ENCODE measurements at places on chromosomes 6 and 20.

DNA sequence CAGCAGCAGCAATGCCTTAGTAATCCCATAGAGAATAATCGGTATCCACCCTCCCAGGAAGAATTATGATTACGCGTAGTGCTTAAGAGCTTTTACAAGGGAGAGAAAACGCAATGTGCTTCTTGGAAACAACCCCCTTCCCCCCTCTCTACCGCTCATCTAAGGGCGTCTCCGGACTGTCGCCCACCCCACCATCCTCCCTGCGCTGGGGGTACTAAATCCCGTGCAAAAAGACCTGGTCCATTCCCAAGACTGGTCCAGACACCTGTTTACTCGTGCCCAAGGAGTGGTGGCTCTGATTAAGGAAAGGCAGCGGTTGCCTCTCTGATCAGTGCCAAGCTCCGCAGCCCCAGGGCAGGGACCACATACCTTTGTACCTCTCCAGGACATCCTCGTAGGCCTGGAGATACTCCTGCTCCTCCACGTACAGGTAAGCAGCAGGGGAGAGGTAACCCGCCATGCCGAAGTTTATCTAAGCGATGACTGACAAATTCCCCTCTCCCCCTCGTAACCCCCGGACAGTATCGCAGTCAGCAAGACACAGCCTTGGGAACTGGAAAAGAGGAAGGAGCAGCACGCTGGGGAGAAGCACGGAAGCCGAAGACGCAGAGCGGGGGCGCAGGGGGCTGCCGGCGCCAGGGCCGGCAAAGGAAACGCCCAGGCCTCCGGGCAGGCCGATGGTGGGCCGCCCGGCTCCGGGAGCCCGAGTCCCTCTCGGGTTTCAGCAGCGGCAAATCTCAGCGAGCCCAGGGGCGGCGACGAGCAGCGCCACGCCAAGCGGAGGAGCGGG, 112.0 kb upstream of the BEND6 start:
- DNase-seq, result no peak

DNA sequence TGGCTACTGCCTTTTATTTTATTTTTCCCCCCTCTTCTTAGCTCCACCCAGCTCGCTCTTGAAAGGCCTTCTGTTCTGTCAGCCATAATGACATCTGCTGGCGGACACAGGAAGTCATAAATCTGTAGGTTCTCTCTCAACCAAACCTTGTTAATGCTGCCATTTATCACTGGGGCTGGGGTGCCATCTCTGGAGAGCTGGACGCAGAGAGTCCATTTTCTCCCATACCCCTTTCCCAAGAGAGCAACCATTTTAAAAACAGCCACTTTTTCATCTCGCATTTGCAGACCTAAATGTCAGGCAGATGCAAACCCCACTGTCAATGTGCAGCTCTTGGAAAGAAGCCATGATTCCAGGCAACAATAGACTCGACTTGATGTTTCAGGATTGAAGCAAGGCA, 13.0 kb upstream of the TSHZ2 start:
- no peak for DNase-seq

- no peak for DNase-seq
These were observed 49.7 kb upstream of the DDR1 start for GRCh38 chr6:30834646-30835045.

- no peak for DNase-seq
These were observed 130.3 kb upstream of the SASH1 start for GRCh38 chr6:148212366-148212765.

- no peak for DNase-seq
These were observed 11.4 kb downstream of the GPX5 start for GRCh38 chr6:28537065-28537464.

DNA sequence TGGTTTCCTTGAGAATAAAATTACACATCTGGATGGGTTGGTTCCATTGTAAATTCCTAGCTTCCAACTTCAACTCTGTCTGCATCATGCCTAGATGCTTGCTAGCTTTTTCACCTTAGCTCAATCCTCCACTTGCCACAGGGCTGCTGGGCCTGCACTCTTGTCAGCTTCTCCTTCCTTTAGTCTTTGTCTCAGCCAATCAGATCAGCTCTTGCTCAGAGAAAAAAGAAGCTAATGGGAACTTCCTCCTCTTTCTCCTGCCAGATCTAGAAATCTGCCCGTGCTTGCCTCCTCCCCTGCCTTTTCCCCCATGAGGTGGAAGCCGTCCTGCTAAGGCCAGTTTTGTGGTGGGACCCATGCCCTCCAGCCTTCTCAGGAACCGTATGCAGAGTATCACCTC, 18.5 kb downstream of the RAE1 start:
- DNase-seq, result no peak

- DNase-seq, result no peak
These were observed 49.8 kb downstream of the HMGN3 start for GRCh38 chr6:79184641-79185040.

DNA sequence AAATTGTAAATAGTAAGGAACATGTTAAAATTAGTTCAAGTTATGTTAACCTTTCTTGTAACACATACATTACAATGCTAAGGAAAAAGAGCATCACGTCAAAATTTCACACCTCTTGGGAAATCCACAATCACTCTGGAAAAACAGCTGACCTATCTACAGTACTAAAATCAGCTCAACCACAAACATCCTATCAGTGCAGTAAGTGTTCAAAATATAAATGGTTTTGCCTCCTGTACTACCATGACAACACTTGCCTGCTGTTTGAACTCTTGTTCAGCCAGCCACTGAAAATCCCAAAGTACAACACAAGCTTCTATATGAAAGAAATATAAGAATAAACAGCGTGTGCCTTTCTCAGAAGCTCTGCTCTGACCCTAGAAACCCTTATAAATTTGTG, 83.5 kb upstream of the PLN start:
- no peak for DNase-seq

- DNase-seq, result no peak
These were observed 782 bp downstream of the TRMT11 start for GRCh38 chr6:125987026-125987617.

GRCh38 chr6:35810971-35811698, 6.0 kb downstream of the LHFPL5 start:
- no peak for DNase-seq

DNA sequence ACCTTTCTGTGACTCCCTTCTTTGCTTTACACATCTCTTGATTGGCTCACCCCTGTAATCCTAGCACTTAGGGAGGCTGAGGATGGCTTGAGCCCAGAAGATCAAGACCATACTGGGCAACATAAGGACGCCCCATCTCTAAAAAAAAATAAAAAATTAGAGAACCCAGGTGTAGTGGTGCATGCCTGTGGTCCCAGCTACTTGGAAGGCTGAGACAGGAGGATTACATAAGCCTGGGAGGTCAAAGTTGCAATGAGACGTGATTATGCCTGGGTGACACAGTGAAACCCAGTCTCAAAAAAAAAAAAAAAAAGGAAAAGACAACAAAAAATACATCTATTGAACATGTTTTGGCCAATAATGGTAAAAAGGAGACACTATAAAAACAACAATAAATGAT, 37.8 kb downstream of the CHD6 start:
- no peak for DNase-seq

GRCh38 chr20:8126841-8127378, 5.2 kb upstream of the PLCB1 start:
- no peak for DNase-seq

DNA sequence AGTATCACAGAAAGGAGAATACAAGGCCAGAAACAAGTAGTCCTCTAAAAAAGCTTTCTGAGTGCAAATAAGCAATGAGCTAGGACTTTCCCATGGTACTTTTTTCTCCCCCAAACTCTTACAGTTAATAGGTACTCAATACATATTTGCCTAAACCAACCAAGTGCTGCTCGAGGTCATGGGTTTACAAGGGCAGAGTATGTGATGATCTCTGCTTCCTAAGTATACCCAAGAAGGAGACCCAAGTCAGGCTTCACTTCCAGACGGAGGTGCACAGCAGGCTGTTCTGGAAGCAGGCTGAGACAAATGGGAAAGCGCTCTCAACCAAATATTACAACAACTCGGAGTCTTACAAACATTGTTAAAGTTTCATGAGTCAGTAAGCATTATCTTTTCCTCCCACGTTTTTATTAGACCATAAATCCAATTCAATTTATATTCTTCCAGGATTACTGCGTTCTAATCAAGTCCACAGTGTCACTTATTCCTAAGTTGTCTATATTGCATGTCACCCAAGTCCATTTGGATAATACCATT, 8.1 kb downstream of the FYN start:
- no peak for DNase-seq

- DNase-seq, result no peak
These were observed 40.9 kb downstream of the ZFP64 start for GRCh38 chr20:52150440-52151258.

- DNase-seq, result no peak
These were observed 67.0 kb downstream of the IYD start for GRCh38 chr6:150435832-150436231.

DNA sequence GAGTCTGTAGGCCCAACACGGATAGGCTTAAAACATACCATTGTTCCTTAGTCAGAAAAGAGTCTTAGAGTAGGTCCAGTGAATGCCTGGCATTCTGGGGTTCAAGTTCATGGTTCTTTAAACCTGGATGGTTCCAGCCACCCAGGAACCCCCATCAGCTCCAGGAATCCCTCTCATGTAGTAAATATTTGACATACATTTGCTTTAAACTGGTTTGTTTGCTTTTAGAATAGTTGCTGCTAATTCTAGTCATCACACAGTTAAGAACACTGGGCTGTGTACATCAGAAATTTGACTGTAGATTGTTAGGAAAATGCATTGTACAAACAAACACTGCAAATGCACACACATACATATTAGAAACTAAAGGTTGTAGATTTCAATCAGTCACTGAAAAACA, 30.6 kb upstream of the PBOV1 start:
- no peak for DNase-seq

DNA sequence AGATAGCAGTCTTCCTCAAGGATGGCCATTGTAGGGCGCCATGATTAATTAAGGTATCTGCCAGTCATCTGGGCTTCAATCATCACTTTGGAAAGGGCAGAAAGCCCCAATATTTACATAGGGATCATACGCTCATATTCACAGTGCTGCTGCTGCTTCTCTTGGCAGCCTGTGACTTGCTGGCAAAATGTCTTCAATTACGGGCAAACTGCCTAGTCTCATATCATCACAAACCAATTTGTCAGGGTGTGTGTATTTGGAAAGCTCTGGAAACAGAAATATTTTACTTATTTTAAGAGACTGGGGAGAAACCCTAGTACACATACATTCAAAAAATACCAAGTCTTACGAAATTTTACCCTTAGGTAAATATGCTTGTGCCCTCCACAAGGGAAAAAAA, 77.6 kb downstream of the SAMD5 start:
- no peak for DNase-seq

- peak; percentile 67 for DNase-seq
These were observed 6.5 kb upstream of the RAET1G start for GRCh38 chr6:149929422-149929821.

Measured in lower leg skin (tissue), 4 donors.